ENCODE measurements at places on chromosomes 16 and 17.

DNA sequence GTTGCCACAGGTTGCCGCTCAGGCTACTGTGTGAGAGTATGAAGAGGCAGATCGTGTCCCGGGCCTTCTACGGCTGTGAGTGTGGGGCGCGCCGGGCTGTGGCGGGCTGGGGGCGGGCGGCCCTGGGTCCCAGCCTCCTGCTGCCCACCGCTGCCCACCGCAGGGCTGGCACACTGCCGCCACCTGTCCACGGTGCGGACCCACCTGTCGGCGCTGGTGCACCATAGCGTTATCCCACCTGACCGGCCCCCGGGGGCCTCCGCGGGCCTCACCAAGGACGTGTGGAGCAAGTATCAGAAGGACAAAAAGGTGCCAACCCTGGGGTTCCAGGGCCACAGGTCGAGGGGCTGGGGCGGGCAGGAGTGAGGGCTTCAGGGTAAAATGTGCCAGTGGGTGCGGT is 28.7 kb downstream of the MNT start:
- DNase-seq = no peak

- no peak for DNase-seq
Observed at GRCh38 chr16:83187405-83187804, 560.6 kb downstream of the CDH13 start.

DNA sequence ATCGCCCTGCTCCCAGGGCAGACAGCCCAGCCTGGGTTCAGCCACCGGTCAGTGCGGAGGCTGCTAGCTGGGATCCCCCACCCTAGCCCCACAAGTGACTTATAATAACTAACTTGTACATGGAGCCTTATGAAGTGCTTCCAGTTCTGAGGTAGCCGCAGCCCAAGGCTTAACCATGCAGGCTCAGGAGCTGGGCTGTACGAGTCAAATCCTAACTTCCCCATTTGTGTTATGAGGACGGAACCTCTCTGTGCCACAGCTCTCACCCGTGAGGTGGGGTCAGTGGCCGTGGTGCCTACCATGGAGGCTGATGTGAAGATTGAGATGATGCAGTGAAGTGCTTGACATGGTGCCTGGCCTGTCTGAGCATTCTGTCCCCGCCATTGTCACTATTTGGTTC is 27.8 kb upstream of the GOSR2 start:
- DNase-seq = no peak

GRCh38 chr17:78960928-78961327 is 18.8 kb downstream of the LGALS3BP start:
- DNase-seq = no peak

GRCh38 chr16:82384017-82384416 is 214.0 kb upstream of the MPHOSPH6 start:
- no peak for DNase-seq

DNA sequence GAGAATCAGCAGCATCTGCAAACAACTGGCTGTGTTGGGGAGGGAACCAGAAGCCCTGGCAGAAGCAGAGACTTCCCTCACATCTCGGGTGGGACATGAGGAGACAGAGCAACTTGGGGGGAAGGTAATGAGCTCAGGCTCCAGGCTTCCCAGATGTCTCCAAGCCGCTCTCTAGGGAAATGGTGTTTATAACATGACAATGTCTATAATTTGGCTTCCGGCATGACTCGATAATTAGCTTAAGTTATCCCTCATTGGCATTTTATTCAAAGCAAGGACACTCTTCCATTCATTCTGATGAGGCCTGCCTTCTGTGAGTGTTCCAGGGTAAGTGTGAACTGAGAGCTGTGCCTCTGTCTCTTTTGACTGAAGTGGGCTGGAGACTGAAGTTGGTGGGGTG is 14.7 kb upstream of the MLLT6 start:
- no peak for DNase-seq

GRCh38 chr16:72902206-72902605 is 145.7 kb downstream of the ZFHX3 start:
- DNase-seq = no peak

DNA sequence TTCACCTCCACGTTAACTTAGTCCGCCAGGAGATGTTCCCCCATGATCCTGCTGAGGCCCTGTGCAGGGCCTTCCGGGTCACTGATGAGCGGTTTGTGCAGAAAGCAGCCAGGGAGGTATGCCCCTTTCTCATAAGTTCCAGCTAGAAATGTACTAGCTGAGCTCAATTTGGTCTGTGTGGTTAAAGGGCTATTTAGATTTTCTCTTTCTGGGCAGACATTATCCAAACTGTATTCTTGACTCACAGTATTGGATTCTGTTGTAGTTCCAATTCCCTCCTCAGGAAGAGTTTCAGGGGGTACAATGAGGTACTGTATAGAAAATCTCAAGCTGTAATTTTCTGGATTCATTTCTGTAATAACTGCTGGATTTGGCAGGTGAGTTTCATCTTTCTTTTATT is 137.1 kb downstream of the TRIM37 start:
- DNase-seq = no peak

DNA sequence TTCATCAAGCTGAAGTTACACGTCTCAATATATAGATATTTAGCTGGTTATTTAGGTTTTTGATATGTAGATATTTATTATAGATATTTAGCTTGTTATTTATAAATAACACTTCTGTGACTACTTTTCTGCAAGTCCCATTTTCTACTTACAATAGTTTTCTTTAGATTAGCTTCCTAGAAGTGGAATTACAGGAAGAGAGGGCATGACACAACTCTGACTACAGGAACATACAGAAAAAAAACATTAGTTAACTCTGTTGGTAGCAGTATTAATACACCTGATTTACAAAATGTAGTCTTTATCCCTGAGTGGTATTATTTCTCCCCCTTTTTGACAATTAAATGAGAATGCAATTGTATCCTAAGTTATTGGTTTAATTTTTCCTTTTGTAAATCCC is 21.2 kb upstream of the CCL1 start:
- DNase-seq = no peak

DNA sequence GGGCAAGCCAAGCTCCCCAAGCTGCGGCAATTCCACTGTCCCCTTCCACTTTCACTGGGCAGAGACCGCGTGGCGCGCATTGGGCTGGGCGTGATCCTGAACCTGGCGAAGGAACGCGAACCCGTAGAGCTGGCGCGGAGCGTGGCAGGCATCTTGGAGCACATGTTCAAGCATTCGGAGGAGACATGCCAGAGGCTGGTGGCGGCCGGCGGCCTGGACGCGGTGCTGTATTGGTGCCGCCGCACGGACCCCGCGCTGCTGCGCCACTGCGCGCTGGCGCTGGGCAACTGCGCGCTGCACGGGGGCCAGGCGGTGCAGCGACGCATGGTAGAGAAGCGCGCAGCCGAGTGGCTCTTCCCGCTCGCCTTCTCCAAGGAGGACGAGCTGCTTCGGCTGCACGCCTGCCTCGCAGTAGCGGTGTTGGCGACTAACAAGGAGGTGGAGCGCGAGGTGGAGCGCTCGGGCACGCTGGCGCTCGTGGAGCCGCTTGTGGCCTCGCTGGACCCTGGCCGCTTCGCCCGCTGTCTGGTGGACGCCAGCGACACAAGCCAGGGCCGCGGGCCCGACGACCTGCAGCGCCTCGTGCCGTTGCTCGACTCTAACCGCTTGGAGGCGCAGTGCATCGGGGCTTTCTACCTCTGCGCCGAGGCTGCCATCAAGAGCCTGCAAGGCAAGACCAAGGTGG is 9.8 kb downstream of the SARM1 start:
- no peak for DNase-seq

DNA sequence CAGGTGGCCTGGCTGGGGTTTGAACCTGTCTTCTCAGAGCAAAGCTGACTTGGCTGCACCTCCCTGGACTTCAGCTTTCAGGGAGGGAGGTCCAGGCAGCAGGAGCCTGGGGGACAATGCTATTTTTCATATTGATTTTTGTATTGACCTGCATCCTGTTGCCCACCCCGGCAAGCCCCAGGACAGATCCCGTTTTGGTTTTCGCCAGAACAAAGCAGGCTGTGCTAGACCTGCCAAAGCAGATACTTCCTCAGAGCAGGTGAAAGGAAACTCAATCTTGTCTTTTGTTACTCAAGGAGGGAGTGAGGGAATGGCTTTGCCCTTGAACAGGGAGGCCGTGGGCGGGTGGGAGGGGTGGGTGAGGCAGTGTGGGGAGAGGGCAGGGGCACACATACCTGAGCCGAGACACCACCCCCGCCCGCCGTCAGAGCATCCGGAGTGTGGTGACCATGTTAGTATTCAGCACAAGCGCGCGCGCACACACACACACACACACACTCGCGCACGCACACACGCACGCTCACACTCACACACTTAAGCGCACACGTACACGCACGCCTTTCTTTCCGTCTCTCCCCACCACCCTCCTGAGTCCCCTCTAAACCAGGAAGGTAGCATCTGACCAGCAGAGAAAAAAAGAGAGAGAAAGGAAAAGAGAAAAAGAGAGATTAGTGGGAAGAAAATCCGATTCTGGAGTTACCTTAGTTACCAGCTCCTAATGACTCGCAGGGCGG is 59.5 kb downstream of the RAI1 start:
- no peak for DNase-seq

DNA sequence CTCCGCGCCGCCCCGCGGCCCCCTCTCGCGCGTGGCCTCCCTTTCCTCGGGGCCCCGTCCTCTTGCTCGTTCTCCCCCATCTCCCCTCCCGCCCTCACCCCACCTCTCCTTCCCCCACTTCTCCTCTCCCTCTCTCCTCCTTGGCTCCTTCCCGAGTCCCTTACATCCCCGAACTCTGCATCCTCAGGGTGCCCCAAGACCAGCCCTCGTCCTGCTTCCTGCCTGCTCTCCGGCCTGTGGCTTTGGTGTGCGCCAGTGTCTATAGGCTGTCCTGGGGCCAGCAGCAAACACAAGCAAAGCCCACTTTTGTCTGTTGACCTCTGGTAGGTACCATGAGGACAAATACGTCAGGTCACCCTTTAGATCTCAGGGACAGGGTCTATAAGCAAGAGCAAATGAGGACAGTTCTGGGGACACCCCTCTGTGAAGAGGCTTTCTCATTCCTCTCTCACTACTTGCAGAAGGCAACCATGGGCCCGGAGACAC is 284 bp upstream of the COPZ2 start:
- DNase-seq = no peak

DNA sequence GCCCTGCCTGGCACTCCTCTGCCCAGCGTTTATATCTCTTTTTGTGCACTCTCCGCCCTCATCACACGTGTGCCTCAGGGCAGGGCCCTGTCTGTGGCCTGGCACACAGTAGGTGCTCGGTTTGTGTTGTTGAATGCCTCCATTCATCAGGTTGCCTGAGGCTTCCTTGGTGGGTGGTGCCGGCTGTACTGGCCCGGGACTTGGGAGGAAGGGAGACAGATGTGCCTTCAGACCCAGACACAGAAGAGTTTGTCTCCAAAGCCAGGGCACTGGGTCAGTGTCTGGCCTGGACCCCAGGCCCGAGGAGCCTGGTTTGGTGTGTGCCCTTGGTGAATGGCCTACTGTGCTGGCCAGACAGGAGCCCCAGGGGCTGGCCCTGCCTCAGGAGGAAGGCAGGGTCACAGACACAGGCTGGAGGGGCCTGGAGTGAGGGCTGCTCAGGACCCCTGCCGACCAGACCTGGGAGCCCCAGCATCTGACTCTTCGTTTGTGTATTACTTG is 71.6 kb downstream of the RAI1 start:
- no peak for DNase-seq

DNA sequence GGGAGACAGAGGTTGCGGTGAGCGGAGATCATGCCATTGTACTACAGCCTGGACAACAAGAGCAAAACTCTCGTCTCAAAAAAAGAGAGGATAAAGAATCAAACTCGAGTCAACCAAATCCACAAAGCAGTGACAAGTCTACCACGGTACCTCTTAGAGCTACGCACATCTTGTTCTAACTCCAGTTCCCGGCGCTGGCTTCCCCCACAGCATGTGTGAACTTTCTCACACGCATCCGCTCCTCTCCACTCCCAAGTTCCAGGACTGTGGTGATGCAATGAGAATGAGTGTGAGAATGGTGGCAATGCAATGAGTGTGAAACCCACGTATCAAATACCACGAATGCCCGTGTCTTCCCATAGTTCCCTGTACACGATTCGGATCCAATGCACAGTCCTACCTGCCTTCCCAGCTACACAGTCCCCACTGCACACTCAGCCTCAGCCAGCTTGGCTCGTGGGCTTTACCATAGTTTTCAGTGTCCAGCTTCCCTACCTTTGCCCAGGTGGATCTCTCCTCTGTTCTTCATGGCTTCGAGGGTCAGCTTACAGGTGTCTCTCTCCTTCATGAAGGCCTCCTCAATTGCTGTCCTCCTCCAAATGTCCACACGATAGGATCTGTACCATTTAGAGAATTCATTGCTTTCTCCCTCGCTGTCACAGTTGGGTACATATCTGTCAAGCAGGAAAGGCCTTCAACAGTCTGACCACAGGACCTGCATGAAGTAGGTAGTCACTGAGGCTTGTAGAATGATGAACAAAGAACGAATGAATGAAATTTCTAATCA is 9.2 kb upstream of the P2RX5 start:
- DNase-seq = no peak

DNA sequence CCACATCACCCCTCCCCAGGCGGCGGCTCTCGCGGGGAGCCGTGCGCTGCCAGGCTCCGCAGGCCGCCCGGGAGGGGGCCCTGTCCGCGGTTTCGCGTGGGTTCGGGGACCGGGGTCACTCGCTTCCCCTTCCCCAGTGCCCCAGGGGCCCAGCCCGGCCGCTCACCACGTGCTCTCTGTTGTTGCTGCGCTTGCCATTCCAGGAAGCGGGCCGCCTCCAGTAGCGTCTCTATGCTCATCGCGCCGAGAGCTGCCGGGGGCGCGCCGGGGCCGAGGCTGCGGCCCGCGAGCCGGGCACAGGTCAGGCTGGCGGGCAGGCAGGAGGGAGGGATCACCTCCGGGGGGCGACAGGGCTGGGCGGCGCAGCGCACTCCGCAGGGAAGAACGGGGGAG is 390 bp downstream of the MNT start:
- no peak for DNase-seq

DNA sequence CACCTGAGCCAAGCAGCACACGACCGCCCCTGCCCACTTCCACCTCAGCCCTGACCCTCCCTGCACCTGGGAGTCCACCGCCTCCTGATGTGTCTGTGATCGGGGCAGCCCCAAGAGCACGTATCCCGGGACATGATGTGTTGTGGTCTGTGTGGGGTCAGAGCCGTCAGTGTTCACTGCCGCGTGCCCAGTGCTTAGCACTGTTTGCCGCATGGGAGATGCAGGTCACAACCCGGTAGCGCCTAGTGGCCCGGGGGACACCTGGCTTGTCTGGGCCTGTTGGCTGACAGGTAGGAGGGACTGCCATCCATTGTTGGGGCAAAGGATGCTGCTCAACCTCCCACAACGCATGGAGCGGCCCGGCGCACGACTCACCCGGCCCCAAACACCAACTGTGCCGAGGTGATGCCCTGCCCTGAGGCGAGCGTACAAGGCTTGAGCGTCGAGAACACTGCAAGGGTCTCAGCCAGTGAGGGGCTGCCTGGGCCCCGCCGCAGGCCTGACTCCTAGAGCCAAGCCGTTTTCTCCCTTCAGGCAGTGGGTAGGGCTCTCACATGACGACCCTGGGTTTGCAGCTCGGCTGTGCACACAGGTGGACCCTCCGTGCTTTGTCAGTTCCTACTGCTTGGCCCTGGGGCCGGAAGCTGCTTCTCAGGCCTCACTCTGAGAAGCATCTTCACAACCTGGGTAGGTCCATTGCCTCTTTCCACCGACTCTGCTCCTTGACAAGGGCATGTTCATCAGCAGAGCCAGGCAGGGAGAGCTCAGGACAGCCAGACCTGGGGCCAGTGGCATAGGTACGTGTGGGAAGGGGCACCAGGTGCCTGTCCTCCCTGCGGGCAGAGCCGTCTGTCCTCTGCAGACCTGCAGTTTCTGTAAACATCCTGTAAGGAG is 5.9 kb upstream of the C16orf95 start:
- no peak for DNase-seq

- no peak for DNase-seq
Observed at GRCh38 chr16:20347666-20348364, 4.7 kb downstream of the UMOD start.

GRCh38 chr17:63414222-63414621 is 31.9 kb downstream of the CYB561 start:
- DNase-seq = no peak

Measured in cortex of kidney (tissue), 1 donor.